ENCODE measurements at places on chromosomes 12 and 14.

- no peak for DNase-seq
Measured at GRCh38 chr12:89468648-89469326, 55.8 kb downstream of the GALNT4 start.

GRCh38 chr14:55904086-55904485 is 214.1 kb upstream of the PELI2 start:
- no peak for DNase-seq

- DNase-seq = peak; percentile 77
Measured at GRCh38 chr14:35285168-35286002, 6.8 kb upstream of the PSMA6 start.

GRCh38 chr14:61894452-61895077 is 132.3 kb downstream of the SNAPC1 start:
- peak; percentile 64 for DNase-seq

DNA sequence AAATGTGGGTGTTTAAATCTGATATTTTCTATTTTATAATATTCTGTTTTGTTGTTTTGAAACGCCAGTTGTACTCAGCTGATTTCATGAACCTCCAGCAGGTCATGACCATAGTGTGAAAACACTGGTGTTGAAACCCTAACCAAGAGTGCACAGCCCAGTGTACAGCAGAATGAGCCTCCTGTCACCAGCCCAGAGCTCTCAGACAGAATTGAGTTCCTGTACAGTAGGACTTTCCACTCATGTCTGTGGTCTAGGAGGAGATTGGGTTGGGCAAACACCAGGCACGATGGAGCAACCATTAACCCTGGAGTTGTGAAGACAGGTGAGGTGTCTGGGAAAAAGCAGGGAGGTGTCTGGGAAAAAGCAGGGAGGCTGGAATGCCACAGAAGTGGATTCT is 908.8 kb downstream of the VRK1 start:
- no peak for DNase-seq

- DNase-seq = peak; percentile 35
Measured at GRCh38 chr12:80504389-80505163, 60.5 kb downstream of the PTPRQ start.

DNA sequence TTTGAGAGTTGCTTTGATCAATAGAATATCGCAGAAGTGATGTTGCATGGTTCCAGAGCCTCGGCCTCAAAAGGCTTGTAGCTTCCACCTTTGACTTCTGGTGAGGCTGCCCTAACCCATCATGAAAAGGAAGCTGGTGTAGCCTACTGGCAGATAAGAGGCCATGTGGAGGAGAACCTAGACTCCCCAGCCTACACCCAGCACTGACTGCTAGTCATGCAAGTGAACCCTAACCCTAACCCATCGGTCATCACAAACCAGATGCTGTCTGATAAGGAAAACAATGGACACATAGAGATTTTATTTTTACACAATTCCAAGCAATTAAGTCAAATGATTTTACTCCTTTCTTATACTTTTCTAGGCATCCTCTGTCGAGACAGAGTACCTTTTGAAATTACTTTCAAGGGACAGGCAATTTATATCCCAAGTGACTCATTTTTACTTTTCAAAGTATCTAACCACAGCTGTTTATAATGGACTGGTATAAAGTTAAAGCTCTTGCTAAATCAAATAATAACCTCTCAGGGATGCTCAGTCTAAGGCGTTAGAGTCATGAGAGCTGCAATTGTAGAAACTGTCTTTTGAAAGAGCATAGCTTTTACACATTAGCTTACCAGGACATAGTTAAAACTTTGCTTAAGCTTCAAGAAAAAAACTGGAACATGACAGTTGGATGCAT is 17.6 kb downstream of the PTPRB start:
- no peak for DNase-seq
